DMS53 (cell line): ENCODE measurements at places on chromosomes 1 and 21.

DNA sequence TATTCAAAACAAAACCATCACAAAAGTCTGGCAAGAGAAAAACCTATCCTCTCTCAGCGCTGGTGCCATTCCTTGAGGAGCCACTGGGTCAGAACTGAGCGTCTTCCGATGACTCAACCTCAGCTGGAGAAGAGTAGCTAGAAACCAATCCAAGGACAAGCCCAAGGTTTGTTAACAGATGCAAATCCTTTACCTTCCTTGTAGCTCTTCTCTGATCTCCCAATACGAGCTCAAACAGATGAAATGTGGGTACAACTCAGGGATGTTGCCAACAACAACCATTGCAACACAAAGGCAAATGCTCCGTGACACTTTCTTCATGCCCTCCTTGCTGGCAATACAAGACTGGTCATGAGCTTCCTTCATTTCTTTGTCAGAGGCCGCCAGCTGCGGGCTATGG is 337.1 kb downstream of the SIPA1L2 start:
- no peak for DNase-seq

- no peak for DNase-seq
These were observed 34.5 kb downstream of the KLHDC7A start for GRCh38 chr1:18515120-18515667.

- DNase-seq = no peak
These were observed 12.1 kb downstream of the DIO1 start for GRCh38 chr1:53906121-53906520.

DNA sequence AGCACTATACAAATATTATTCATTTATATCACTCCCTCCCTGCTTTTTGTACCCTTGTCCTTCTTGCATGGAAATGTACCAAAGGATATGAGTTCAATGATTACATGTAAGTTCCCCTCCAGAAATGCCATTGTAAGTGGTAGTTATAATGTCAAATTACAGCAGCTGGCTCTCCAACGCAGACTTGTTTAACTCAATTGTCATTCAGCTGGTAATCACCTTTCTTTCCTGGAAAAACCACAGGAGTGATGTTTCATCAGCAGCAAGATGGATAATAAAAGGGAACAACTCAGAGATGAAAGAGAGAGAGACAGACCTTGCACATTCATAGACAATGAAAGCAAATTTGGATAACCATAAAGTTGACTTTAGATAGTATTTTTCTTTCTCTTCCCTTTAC is 578.6 kb upstream of the PBX1 start:
- DNase-seq = peak; percentile 29

DNA sequence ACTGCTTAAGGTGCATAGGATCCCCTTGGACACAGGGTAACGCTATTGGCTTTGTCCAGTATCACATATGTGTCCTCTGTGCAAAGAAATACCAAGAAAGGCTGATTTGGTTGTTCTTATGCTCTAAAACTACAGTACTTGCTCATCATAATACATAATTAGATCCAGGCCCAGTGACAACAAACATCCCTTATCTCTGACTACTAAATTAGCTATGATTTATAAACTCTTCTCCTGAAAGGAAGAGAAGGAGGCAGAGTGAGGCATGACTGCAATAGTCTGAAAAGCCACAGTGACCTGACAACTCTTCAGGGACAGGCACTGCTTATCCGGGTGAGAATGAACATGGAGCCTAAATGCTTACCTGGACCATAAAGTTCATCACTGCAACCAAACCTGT is 30.7 kb downstream of the MGST3 start:
- no peak for DNase-seq

- no peak for DNase-seq
These were observed 181.3 kb downstream of the ETS2 start for GRCh38 chr21:38986806-38987632.

DNA sequence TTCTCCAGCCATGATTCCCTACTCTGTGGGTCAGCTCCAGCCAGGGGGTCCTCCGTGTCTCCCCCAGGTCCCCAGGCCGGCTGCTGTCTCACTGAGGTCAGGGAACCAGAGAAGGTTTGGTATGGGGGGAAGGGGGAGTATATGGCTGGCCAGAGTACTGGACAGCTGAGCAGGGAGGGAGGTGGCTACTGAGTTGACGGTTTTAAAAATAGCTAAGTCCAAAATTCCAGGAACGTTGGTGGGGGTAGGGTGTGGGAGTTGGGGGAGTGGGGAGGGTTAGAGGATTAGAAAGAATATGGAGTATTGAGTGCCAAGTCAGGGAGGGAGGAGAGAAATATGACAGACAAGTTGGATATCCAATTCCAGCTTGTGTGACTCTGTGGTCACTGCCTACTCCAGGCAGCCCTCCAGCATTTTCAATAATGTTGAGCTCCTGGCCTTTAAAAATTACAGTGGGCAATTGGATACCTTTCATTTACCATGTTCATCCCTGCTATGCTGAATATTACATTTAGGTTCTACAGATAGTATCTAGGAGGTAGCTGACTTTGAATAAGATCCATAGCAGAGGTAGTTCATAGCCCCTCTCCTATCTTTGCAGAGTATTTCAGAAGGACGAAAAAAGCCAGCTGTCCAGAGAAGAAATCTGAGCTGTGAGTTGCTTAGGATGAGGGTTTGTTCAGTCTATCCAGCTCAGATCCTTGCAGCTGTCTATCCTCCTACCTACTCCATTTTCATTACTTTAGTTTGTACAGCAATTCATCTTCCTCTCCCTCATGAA is at the start of gene HJV:
Gene HJV (minus strand): TSS at position 114 of the 781 bp plus-strand sequence. CDS start 1,504 bp downstream, outside the sequence.
- DNase-seq = no peak

DNA sequence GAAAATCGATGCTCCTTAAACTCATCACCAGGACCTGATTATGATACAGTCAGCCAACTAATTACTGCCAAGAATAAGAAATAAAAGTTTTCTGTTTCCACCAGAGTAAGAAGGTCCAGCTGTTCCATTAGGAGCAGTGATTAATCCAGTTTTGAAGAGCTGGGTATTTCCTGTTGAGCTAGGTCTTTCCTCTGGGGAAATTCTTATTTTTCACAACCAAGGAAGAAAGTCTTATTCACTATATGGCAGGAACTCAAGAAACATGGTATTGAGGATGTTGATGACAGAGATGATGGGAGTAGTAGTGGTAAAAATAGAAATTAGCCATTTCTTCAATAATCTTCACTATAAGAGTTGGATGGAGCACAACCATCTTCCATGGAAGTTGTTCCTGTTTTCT is 374.6 kb upstream of the RUNX1 start:
- no peak for DNase-seq

DNA sequence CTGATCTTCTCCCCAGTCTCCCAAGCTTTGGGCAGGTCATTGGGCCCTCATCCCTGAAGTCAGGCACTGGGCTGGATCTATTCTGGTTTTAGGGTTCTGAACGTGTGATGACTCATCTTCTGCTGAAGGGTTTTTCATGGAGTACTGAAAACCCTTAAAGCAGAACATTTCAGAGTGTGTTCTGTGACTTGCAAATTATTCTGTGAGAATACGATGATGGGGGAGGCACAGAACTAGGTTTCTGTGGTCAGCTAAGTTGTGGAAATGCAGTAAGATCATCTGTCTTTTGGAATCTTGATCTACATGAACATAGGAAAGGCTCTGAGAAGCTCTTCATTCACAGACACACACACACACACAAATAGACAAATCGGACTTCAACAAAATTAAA is 46.2 kb downstream of the NAV1 start:
- no peak for DNase-seq

GRCh38 chr1:226943927-226944326 is 3.8 kb downstream of the COQ8A start:
- DNase-seq = no peak

GRCh38 chr1:89523572-89524368 is 859 bp upstream of the LRRC8B start:
- DNase-seq = peak; percentile 97

DNA sequence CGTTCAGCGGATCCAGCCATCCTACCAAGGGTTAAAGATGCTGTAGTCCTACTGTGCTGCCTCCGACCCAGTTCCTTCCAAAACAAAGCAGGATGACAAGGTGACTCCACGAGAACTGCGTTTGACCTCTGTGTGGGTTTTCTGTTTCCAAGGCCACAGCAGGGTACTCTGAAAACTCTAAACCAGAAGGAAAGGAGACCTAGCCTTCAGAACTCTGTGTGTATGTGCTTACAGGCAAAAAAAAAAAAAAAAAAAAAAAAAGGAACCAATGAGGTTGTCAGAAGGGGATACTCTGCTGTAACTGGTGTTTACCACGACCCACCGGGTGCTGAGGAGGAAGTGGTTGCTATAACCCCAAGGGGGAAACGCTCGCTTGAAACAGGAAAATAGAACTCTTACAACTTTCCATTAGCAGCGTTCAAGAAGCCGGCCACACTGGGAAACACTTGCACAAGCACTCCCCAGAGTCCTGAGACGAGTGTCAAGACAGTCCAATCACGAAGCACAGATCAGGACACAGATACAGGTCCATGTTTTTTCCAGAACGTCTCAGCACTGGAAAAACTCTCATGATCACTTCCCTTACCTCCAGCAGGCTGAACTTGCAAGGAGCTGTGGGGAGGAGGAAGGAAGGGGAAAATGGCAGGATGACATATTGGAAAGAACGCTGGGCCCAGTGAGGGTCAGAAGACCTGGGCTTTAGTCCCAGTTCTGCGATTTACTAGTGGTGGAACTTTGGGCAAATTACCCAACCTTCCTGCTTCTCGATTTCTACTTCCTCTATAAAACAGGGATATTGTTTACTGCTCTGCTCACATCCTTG is 64.0 kb downstream of the ITPKB start:
- no peak for DNase-seq

DNA sequence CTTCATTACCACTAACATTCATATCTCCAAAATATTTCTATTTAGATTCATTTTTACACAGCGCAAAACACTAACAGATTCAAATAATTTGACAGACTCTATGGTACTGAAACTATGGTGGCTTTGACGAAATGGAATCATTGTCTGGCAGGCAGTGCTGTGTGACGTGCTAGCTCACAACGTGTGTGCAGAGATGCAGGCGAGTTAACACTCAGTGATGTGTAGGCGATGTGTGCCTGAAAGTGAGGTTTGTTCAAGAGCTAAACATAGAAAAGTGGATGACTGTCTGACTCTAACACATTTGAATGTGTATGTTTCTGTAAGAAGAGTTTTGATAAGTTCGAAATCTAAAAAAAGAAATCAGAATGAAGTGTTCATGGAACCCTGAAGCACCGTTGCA is 97.7 kb downstream of the RYR2 start:
- DNase-seq = no peak

DNA sequence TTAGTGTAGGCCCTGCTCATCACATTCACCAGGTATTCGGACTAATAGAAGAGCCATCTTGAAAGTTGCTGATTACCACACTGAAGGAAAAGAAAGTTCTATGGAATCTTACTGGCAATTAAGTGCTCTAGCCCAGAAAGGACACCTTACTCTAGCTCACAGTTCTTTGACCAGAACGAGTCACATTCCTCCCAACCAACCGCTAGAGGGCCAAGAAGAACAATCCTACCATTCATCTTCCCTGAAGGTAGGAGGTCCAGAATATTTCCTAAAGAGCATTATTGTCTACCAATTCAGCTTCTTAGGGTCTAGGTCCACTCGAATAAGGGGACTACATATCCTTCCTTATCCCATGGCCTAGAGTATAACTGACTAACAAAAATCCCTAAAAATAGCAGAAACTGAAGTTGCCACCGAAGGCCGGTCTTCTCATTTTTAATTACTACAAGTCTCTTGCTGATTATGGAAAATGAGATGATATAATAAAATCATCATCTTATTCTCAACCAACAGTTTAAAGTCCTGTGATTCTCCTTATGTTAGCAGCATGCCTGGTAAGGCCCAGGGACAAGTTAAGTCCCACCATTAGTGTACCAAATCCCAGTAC is 2.7 kb upstream of the FMO1 start:
- DNase-seq = peak; percentile 76
